ENCODE measurements at places on chromosomes 7 and 10. TPM values are rescaled to one million over a fixed set of nuclear protein-coding genes. Genes with fewer than 3 reads are reported as not detected.

The WDR91 gene
- polyA plus RNA-seq: 8.9 TPM

The CALN1 gene
- polyA plus RNA-seq: not detected

GRCh38 chr10:74923556-74923955 lies 97.2 kb downstream of the KAT6B start:
- DNase-seq: no peak

The RNF32 gene
- 2.3 TPM for polyA plus RNA-seq

The TTYH3 gene
- 105 TPM for polyA plus RNA-seq

DNA sequence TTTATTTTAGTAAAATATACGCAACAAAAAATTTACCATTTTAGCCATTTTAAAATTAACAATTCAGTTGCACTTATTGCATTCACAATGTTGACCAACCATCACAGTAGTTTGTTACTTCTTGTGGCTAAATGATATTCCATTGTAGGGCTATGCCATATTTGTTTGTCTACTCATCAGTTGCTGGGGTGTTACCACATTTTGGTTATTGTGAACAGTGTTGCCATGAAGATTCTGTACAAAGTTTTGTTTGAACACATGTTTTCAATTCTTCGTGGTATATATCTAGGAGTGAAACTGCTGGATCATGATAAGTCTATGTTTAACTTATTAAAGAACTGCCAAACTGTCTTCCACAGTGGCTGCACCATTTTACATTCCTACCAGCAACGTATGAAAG lies 46.3 kb upstream of the ZNF365 start:
- no peak for DNase-seq

DNA sequence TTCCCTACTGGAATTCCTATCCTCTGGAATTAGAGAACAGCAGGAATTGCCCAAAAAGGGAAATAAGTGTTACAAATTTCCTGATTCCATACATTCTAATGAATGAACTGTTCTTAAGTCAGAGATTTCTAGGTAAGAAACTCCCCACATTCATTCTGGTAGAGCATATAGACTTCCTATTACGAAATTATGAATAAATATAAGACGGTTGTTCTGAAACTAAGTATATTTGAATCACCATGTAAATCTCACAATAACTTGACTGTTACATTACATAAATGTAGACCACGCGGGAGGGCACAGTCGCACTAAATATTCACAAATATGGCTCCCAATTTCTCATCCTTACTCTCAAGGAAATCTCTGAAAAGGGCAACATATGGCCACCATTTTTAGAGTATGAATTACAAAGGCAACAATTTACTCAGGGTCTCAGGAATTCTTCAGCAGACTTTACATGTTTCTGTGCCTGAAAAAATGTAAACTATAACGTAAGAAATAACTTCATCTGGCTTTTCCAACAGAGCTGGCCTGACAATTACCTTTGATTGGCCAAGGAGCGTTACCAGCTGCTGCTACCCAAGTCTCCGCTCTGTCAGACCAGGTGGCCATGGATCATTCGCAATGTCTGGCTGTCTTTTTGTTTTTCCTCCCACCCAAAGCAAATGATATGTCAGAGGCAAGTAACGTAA lies 115.8 kb downstream of the MPP7 start:
- no peak for DNase-seq

The SLC18A2 gene
- polyA plus RNA-seq: not detected

DNA sequence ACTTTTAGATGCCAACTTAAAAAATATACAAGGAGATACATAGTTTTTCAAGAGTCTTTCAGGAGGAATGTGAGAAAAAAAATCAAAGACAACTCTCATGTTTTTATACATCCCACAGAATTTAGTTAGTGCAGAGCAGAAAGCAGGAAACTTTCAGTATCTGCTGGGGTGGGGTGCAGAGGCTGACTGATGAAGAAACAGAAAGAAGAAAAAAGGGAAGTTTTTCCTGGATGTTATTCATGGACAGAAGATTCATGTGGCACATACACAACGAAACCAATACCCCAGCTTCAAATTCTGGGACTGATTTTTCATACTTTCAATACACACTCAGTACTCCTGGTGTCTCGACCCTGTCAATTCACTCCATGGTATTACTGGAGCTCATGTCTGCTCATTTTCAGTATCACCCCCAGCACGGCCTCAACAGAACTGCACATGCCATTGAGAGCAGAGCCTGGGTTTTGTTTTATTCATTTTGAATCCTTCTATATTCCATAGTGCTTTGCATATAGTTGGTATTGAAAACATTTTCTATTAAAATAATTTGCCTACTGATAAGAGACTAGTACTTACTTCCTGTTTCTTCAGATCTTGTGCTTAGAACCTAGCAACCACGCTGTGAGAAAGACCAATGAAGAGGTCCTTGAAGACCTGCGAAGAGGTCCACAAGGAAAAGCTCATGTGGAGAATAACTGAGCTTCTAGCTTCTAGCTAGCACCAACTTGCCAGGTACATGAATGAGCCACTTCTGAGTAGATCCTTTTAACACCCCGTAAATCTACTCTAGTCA lies 49.0 kb downstream of the NDUFB2 start:
- DNase-seq: no peak

- DNase-seq: no peak
Measured at GRCh38 chr7:106424476-106425016, 139.8 kb upstream of the NAMPT start.

- peak; percentile 67 for DNase-seq
Measured at GRCh38 chr7:82810558-82811259, 352.0 kb downstream of the PCLO start.

DNA sequence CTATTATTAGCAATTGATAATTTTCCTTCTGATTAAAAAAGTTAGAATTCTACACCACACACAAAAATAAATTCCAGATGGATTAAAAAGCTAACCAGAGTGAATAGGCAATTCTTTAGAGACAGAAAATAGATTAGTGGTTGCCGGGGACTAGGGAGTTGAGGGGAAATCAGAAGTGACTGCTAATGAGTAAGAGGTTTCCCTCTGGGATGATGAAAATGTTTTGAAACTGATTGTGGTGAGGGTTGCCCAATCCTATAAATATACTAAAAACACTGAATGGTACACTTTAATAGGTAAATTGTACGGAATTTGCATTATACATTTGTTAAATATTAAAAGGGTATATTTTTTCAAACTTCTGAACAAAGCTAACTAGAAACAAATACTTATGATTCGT lies 214.9 kb downstream of the GPAM start:
- DNase-seq: no peak

- DNase-seq: peak; percentile 52
Measured at GRCh38 chr7:31059551-31059950, 7.4 kb downstream of the ADCYAP1R1 start.

The FAM131B gene
- polyA plus RNA-seq: 43.6 TPM

DNA sequence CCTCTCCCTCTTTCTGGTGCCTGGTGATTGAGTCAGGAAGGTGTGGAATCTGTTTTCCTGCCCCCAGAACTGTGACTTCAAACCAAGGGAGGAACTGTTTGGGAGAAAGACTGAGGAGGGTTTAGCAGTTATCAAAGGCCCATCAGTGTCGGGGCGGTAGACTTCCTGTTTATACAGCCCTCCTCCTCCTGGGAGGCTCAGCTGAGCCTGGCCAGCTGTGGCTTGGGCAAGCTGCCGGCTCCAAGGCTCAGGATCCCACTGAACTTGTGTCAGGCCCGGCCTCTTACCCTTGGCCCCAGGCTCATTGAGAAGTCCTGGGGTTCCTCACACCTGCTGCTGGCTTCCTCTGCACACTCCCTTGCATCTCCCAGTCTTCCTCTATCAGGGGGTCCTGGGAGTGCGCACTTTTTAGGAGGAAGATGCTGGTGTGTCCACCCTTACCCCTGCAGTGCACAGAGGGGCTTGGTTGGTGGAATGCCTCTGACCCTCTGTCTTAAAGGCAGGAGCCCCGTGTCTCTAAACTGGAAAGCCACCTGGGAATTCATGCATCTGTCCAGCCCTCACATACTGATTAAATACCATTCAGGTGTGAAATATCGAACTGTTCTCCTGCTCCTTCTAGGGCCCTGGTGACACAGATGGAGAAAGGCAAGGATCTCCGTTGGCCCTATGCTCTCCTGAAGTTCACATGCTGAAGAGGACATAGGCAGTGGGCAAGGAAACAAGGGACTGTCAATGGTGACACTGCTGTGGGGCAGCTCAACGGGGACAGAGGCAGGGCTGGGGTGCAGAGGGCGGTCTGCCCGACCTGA lies 32.4 kb downstream of the CXCL12 start:
- DNase-seq: no peak

The CROT gene
- 11.2 TPM for polyA plus RNA-seq

The CFAP46 gene
- 4.9 TPM for polyA plus RNA-seq

DNA sequence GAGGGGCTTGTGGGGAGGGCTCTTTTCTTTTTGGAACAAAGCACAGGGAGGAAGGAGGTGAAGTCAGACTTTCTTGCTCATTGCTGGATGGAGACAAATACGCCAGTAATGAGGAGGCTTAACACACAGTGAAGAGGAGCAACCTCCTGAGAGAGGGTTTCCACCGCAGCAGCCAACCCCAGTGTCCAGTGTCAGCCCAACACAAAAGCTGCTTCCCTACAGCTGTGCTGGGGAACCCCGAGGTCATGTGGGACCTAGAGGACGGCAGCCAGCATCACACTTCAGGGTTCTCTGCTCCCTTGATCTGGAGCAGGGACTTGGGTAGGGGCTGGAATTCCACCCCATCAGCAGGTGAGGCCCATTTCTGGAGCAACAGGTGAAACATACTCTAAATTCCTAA lies 7.7 kb downstream of the BLNK start:
- DNase-seq: no peak

DNA sequence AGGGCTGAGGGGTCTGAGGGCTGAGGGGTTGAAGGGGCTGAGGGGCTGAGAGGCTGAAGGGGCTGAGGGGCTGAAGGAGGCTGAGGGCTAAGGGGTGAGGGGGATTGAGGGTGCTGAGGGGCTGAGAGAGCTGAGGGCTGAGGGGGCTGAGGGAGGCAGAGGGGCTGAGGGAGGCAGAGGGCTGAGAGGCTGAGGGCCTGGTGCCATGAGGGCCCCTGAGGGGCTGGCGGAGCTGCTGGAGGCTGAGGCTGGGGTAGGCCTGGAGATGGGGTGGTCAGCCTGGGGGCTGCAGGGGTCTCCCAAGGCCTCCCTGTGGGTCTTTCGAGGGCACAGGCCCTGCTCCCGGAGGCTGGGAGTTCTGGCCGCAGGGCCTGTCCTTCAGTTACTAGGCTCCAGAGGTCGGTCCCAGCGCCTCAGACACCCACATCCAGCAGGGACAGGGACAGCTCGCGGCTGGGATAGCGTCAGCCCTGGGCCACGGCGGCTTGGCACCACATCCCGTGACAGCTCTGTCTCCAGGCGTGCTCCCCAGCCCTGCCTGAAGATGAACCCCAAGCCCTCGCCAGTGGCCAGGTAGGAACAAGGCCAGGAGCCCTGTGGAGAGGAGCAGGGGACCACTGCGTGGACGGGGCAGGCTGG lies 16.9 kb downstream of the MYO1G start:
- peak; percentile 46 for DNase-seq

The DRGX gene
- 0.11 TPM for polyA plus RNA-seq

- no peak for DNase-seq
Measured at GRCh38 chr10:86393362-86393761, 26.8 kb upstream of the GRID1 start.

The C10orf105 gene
- polyA plus RNA-seq: not detected

Data from SK-N-SH (cell line).